NCI-H446 treated with DMSO at 0.1 percent for 48 hours (cell line): ENCODE measurements at places on chromosomes 4 and X.

- no peak for DNase-seq
Observed at GRCh38 chr4:31334086-31334910, 614.1 kb downstream of the PCDH7 start.

DNA sequence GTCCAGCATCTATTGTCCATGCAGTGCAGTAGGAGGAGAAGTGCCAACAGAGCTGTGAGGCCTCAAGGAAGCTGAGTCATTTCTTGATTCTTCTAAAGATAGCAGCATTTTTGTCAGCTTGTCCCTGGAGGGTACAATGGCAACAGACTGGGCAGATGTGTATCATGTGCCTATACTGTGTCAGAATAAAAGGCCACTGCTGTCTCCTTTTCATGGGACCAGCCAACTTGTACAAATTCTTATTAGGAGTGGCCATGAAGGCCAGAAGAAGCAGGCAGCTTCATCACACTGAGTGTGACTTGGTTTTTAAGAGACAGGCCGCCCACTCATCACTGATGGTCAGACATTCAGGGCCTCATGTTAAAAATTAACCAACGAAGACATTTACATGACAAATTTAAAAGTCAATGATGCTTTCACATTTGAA lies 185.0 kb upstream of the FAM241A start:
- DNase-seq: no peak

DNA sequence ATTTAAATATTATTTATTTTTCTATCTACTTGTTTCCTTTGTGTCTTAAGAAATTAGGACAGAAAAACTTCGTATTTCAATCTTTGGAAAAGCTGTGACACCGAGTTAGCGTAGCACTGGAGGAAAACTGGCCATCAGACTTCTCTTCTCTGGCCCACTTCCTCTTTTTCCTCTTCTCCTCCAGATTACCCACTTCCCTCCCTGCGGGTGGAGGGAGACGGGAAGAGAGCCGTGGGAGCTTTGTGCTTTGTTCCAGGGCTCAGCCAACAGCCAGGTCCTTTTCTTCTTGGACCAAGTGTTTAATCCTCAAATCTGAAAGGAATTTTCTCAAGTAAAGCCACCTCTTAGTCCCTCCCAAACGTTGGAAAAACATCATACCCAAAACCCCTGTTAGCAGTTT lies 29.7 kb downstream of the OFD1 start:
- DNase-seq: no peak

DNA sequence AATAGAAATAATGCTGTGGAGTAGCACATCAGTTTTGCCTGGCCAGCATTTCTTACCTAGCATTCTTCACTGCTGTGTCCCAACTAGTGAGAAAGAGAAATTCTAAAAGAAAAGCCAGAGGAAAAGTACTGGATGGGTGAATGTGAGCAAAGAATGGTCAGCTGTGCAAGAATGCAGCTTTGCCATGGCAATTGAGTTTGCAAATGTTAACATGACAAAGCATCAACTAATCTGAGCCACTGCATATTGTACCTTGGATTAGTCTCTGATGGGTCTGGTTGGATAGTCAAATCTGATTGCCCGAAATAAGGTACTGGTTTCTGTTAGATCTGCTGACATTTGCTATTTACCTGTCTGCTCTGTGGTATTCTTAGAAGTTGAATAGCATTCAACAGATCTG lies 38.7 kb downstream of the ADD1 start:
- DNase-seq: no peak

DNA sequence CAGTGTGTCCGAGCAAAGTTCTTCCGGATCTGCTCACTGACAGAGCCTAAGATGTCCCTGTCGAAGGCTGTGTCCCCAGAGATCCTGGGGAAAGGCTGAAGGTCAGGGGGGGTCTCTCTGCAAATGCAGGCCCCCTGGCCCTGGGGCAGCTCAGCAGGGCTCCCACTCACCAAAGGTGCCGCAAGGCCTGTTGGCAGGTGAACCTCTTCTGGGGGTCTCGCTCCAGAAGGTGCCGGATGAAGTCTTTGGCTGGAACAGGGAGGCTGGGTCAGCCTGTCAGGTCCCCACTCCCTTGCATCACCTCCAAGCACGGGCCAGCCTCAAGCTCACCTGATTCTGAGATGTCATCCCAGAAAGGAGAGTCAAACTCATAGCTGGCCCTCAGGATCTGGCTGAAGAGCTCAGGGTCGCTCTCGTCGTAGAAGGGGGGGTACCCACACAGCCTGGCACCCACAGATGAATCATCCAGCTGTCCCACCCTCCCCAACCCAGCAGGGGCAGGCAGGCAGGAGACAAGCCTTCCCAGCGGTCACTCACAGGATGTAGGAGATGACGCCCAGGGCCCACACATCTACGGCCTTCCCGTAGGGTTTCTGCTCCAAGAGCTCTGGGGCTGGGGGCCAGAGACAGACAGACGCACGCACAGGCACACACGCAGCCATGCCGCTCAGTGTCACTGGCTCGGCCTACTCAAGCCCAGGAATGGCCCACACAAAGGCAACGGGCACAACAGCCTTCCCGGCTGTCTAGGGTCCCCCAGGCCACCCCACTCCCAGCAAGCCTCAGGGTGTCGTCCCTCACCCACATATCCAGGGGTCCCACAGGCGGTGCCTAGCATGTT lies 2.6 kb downstream of the PNCK start:
- no peak for DNase-seq

DNA sequence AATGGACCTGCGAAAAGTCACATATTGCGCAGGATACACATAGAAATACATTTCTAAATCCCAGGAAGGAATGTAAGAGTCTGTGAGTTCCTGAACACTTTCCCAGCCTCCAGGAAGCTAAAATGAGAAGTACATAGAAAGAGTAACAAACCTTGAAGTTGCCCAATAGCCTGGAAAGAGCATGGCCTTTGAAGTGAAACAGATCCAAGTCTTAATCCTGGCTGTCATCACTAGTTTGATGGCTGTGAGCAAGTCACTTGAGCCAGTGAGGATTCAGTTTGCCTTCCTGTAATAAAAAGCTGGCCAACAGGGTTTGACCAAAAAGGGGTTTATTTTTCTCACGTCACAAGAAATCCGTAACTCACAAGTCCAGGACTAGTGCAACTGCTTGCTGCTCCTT lies 69.8 kb downstream of the ARHGEF38 start:
- no peak for DNase-seq

DNA sequence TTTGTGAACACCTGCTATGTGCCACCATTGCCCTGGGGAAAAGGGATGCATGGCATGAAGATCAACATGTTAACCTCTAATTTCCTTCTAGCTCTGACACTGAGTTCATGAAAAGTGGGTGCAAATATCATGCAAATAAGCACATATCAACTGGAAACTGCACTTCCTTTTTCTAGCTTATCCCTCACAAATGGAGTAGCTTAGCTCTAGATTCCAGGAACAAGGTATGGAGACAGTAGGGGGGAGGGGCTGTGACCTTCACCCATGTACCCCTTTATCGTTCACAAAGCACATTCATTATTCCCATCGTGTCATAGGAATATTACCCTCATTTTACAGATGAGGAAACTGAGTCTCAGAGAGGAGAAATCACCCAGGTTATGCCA lies 37.4 kb downstream of the STARD8 start:
- no peak for DNase-seq

DNA sequence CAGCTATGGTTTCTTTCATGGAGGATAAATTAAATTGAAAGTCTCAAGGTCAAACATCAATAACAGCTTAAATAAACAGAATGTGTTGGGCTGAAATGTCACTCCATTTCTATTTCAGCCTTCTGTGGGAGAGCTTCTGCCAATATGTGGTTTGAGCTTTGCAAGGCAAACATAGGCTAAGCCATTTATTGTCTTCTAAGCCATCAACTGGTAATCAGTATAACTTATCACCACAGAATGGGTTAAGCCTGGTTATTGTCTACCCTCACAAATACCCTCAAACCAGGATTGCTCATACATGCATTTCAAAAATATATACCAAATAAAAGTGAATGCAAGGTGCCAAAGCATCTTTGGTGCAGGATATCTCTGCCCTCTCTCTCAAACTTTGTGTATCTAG lies 52.7 kb downstream of the GABRB1 start:
- DNase-seq: no peak

GRCh38 chr4:60683973-60684372 lies 516.2 kb upstream of the ADGRL3 start:
- DNase-seq: no peak

DNA sequence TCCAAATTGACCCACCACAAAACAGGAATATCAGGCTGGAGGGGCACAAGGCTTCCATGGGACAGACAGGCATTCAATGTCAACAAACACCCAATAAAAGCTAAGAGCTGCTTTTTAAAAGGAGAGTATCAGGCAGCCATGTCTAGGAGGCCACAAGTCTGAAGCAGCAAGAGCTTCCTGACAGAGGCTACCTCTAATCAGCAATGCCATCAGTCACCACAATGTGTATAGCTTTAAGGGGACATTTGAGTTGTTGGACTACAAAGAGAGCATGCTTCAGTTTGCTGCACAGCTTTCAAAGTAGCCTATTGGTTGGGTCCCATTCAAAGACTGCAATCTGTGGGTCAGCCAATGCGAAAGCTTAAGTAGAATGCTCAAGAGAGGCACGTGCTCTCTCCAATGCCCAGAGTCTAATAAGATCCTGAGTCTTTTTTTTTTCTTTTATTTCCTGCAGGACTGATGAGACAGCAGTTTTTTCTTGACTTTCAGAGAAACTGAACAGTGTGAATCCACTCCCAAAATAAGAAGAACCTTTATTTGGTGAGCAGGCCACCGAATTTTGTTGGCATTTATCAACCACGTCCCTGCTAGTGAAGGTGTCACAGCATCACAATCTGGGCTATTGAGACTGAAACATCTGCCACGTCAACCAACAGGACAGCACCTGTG lies 92.5 kb downstream of the FBXO8 start:
- DNase-seq: no peak

DNA sequence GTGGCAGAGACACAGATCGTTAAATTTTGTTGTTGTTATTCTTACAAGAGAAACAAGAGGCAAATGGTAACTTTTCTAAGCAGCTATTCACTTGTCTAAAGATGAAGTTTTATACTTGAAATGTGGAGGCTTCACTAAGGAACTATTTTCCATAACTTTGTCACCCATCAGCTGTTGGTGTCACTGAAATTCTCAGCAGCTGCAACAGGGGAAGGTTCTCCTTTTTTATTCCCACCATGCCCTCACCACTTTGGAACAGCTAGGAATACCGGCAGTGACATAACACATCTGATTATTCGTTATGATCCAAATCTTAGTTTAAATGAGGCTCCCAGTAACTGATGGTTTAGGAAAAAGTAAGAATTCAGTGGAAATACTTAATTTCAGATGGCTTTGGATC lies 147.0 kb upstream of the LEF1 start:
- no peak for DNase-seq

DNA sequence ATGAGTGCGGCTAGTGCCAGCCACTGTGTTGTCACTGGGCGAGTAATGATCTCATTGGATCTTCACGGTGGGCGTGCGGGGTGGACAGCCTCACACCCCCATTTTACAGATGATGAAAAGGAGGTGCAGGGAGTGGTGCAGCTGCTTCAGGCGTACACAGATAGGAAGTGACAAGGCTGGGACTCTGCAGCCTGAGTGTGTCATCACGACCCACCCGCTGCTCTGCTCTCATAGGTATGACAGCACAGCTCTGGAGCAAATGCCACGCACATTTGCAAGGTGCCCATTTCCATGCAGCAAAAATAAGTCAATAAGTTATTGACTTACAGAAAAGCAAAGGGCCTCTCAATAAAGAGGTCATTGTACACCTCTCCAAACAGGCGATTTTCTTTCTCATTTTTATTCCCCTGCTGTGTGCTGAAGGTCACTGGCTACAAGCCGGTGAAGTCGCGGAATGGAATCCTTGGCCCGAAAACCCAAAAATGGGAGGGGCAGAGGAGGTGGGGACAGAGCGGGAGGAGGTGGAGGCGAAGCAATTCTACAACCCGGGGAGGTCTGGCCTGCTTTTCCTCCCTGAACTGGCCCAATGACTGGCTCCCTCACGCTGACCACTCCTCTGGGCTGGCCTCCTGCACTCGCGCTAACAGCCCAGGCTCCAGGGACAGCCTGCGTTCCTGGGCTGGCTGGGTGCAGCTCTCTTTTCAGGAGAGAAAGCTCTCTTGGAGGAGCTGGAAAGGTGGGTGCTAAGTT lies at the start of gene SOD3:
Gene SOD3 (plus strand): TSS at position 658 of the 750 bp plus-strand sequence. CDS start 3,949 bp downstream, outside the sequence.
- DNase-seq: no peak

DNA sequence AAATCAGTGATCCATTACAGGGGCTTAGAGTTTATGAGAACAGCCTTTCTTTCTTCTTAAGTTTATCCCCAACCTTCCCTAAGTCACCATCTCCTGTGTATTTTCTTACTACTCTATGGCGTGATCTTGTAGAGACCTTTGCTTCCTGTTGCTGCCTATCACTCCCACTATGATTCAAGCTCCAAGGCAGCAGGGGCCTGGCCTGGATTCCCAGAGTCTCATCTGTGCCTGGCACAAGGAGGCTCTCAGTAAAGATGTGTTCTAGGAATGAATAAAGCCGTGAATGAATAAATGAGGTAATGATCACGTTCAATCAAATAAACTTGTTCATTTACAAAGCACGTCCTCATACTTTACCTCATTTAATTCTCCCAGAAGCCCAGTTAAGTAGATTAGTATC lies 45.4 kb downstream of the CC2D2A start:
- DNase-seq: no peak

- no peak for DNase-seq
Observed at GRCh38 chrX:75603833-75604232, 81.0 kb upstream of the ZDHHC15 start.

DNA sequence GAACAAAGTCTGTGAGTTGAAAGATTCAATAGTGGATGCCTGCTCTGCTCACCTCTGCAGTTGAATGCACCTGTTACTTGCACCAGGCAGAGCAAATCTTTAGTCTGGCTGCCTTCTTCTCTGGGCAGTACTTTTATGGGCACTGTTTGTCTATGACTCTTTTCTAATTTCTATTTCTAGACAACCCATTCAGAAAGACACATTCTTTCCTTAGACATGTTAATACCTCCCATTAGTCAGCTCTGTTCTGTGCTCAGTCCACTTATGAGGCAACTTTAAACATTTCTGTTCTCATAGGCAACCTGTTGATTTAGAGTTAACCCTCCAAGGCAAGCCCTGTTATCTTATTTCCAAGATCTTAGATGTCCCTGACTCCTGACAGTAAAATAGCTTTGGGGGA lies 108.9 kb downstream of the SYNPO2 start:
- DNase-seq: no peak

DNA sequence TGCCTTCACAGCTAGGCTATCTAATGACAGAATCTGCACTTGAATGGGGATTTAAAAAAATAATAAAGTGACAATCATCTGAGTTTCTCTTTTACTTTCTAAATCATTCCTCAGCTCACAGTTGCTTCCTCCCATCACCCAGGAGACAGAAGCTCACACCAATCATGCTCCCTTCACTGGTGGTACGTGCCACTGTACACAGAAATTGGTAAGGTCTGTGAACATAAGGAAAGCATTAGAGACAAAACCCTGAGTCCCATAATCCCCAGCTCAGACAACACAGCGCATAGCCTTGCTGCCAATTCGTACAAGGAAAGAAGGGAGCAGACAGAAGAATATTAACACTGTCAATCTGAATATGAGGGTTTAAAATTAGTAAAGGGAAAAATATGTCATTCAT lies 133.1 kb downstream of the IDS start:
- no peak for DNase-seq

DNA sequence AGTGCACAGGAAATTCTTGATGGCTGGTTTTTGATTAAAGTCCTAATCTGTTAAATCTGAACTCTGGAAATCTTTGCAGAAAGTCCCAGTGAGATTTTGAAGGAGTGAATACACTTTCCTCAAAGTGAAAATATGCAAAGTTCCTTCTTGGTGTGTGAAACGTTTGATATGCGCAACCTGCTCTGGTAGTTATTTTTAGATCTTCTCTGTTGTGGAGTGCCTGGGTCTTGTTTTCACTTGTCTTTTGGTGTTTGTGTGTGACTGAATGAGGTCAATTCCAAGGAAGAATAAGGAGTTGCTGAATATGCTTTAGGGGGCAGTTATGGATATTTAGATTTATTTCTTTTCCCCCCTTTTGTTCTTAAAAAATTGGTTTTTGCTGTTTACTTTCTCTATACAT lies 41.7 kb downstream of the SCML1 start:
- DNase-seq: no peak
